NAMALWA (cell line): ENCODE measurements at places on chromosomes 6 and 20.
A peak's percentile ranks its signal among the peaks of the same experiment; 100 is the strongest.

- DNase-seq, result peak; percentile 74
These were observed 71.4 kb upstream of the TULP1 start for GRCh38 chr6:35583893-35584688.

- no peak for DNase-seq
These were observed 42.0 kb downstream of the RNF217 start for GRCh38 chr6:125004198-125004597.

GRCh38 chr6:47023573-47023972, 18.6 kb downstream of the ADGRF1 start:
- no peak for DNase-seq

GRCh38 chr6:148998704-148999103, 251.9 kb downstream of the UST start:
- DNase-seq, result no peak

GRCh38 chr6:29992807-29993206, 50.5 kb downstream of the HLA-A start:
- no peak for DNase-seq

GRCh38 chr20:20003031-20003954, 13.9 kb upstream of the NAA20 start:
- no peak for DNase-seq

- no peak for DNase-seq
These were observed 391.8 kb upstream of the SOX4 start for GRCh38 chr6:21201637-21202350.

- no peak for DNase-seq
These were observed 198.7 kb upstream of the STXBP5 start for GRCh38 chr6:147005499-147005898.

- DNase-seq, result no peak
These were observed 336.9 kb downstream of the CD83 start for GRCh38 chr6:14454473-14454775.
